ENCODE measurements at places on chromosomes 7 and 10. TPM values are rescaled to one million over a fixed set of nuclear protein-coding genes. Genes with fewer than 3 reads are reported as not detected.

The SYT15B gene
- total RNA-seq, result 0.27 TPM

DNA sequence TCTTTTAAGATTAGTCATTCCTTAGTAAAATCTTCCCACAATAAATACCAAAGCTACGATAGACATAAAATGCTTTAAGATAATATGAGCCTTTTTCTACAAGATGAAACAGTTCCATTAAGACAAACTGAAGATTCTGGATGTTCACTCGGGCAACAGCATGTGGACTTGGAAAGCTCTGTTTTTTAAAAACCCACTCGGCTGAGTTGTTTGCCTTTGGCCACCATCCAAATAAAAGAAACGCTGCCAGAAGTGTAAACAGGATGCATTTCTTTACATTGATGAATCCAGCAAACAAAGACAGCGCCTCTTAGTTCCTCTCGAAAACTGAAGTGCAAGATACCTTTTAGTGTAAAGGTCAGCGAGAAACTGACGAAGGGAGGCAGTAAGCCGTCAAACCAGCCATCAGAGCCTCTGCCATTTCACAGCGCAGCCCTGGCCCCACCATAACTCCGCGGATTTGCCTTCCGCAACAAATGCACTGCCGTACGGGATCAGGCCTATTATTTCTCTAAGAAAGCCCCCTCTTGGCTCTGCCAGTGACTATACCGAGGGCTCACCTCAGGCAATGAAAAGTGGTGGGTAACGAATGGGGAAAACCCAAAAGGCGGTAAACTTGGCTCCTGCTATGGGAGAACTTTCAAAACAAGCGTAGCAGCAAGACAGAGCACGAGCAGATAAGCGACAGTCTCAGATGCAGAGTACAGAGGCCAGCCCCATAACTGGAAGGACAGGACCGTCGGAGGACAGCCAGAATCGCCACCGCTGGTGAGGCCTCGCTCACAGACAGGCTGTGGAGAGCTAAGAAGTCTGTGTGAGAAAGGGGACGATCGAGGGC lies 41.4 kb downstream of the GNA12 start:
- peaks cover 22% of the 10 kb centered on the region for H3K4me1 ChIP-seq
- peak; percentile 76 for DNase-seq
- no peak overlapping the region for H3K4me3 ChIP-seq
- peak overlapping the region; percentile 80 for H3K27ac ChIP-seq
- no peaks in the 10 kb centered on the region for H3K36me3 ChIP-seq
- H3K27me3 ChIP-seq, result no peaks in the 10 kb centered on the region

DNA sequence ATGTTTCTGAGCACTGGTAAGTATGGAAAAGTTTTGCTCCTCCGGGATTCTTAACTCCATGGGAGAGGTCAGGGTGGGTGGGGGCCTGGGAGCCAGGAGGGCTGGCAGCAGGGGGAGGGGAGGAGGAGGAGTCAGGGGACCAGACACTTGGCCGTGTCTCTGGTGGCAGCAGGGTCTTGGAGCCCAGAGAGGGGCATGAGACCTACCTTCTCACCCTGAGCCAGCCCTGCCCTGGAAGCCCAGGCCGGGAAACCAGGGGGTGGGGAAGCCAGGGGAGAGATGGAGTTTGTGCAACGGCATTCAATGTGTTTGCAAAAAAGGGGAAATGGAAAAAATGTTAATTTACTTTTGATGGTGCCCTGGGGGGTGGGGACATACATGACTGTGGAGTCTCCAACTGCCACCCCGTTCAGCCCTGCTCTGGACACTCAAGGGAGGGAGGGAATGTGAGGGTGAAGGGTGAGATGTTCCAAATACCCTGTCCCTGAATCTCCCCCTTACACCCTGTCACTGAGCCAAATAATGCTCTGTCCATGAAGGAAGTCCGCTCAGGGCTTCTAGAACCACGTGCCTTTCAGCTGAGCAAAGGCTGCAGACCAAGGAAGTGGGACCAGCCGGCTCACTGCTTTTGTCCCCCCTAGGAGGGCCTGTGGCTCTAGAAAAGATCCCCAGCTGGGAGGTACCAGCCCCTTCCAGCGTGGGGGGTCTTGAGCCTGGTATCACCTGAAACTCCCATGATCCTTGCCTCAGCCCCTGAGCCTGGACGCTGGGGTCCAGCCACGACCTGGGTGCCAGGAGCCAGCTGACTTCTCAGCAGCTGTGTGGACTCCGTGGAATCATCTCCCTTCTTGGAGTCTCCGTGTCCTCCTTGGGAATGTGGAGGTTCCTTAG lies 48.3 kb downstream of the TMEM270 start:
- no peaks in the 10 kb centered on the region for H3K27me3 ChIP-seq
- H3K4me3 ChIP-seq, result no peak overlapping the region
- no peaks in the 10 kb centered on the region for H3K36me3 ChIP-seq
- H3K27ac ChIP-seq, result no peak overlapping the region
- H3K4me1 ChIP-seq, result peaks cover 13% of the 10 kb centered on the region

DNA sequence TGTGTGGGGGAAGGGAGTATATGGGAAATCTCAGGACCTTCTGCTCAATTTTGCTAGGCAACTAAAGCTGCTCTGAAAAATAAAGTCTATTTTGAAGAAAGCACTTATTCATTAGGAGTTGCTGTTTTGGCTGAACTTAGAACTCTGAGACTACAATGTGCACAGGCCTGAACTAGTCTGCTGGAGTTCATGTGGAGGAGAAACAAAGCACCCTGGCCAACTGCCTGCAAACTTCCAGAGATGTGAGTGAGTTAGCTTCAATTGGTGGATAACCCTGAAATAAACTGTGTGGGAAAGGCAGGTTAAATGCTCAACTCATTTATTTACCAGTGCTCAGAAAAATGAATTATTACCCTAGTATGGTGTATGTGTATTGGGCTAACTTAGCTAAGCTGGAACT lies 17.3 kb upstream of the FAM241B start:
- no peaks in the 10 kb centered on the region for H3K36me3 ChIP-seq
- no peak overlapping the region for H3K27ac ChIP-seq
- no peaks in the 10 kb centered on the region for H3K4me1 ChIP-seq
- peaks cover 4% of the 10 kb centered on the region for H3K27me3 ChIP-seq
- DNase-seq, result no peak
- H3K4me3 ChIP-seq, result no peak overlapping the region

The TMEM213 gene
- not detected for total RNA-seq

The SMARCD3 gene
- total RNA-seq, result 106 TPM

The NPY gene
- 13.6 TPM for total RNA-seq

DNA sequence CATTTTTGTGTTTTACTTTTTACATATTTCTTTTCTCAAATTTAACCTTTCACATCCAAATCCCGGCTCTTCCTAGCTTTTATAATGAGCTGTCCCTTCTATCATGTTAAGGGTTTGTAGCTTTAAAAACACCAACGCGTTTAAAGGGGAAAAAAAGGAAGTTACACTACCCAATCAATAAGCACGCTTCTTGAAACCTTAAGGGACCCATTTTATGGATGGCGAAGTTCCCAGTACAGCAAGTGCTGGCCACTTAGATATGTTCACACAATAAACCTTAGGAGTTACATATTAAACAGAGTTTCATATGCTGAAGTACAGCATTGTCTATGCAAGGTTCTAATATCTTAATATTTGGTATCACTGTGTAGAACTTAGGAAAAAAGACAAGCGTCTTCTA lies 1.8 kb downstream of the GNG11 start:
- peak; percentile 96 for DNase-seq
- H3K27ac ChIP-seq, result peak overlapping the region; percentile 99
- H3K27me3 ChIP-seq, result no peaks in the 10 kb centered on the region
- peaks cover 12% of the 10 kb centered on the region for H3K36me3 ChIP-seq

GRCh38 chr7:78683566-78683965 lies 769.9 kb downstream of the MAGI2 start:
- no peak for DNase-seq
- no peaks in the 10 kb centered on the region for H3K27me3 ChIP-seq
- no peak overlapping the region for H3K4me3 ChIP-seq
- no peak overlapping the region for H3K27ac ChIP-seq

GRCh38 chr10:31758495-31758894 lies 170.1 kb downstream of the ARHGAP12 start:
- H3K27me3 ChIP-seq, result no peaks in the 10 kb centered on the region
- H3K36me3 ChIP-seq, result no peaks in the 10 kb centered on the region
- DNase-seq, result no peak
- H3K27ac ChIP-seq, result no peak overlapping the region
- H3K4me1 ChIP-seq, result peaks cover 53% of the 10 kb centered on the region

- peak; percentile 87 for DNase-seq
- peaks cover 6% of the 10 kb centered on the region for H3K36me3 ChIP-seq
- H3K27ac ChIP-seq, result peak overlapping the region; percentile 80
- peaks cover 60% of the 10 kb centered on the region for H3K4me1 ChIP-seq
These were observed 3.6 kb downstream of the INMT start for GRCh38 chr7:30755384-30756154.

The SAP25 gene
- total RNA-seq, result 0.98 TPM
